NCI-H1092 treated with DMSO at 0.1 percent for 48 hours (cell line): ENCODE measurements at places on chromosomes 1 and 21.

DNA sequence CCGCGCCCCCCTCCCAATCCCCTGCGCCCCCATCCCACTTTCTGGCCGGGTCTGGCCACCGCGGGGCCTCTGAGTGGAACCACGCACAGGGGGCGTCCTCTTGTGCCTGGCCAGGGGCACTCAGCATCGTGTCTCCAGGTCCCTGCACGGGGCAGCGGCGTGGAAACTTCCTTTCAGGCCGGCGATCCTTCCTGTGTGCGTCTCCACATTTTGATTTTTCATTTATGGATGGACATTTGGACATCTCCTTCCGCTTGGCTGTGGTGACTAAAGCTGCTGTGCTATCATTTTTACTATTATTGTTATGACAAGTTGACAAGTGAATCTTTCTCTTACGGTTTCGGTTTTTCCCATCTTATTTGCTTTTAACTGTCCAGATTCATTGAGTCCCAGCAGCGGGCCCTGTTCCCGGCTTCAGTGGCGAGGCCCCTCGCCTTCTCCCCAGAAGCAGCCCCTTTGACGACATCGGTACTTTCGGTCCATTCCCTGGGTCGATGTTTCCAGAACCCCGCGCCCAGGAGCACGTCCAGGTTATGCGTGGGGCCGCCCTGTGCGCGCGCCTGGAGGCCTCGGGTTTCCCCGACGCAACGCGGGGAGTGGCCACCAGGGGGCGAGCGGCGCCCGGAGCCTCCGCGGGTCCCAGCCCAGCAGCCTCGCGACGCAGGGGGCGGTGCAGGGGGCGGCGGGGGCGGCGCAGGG, 12.4 kb upstream of the SLC19A1 start:
- DNase-seq = peak; percentile 65

GRCh38 chr1:236201786-236202185, 59.4 kb downstream of the GPR137B start:
- no peak for DNase-seq

- no peak for DNase-seq
Measured at GRCh38 chr1:67691712-67692111, 6.7 kb downstream of the GADD45A start.

DNA sequence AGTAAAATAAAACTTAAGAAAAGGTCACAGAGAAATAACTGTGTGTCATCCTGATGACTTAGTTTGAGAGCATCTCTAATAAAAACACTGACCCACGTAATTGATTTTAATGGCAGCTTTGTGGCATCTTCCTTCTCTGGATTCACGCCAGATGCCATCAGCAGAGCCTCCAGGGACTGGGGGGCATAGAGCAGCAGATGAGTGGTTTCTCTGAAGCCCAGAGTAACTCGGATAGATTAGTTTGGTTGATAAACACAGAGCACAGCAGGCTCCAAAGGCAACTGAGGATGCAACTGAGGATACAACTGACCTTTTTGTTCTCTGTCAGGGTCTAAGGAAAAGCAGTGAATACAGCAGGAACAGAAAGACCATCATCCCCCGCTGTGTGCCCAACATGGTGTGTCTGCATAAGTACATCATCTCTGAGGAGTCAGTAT, 180.8 kb downstream of the RPS6KC1 start:
- DNase-seq = no peak

DNA sequence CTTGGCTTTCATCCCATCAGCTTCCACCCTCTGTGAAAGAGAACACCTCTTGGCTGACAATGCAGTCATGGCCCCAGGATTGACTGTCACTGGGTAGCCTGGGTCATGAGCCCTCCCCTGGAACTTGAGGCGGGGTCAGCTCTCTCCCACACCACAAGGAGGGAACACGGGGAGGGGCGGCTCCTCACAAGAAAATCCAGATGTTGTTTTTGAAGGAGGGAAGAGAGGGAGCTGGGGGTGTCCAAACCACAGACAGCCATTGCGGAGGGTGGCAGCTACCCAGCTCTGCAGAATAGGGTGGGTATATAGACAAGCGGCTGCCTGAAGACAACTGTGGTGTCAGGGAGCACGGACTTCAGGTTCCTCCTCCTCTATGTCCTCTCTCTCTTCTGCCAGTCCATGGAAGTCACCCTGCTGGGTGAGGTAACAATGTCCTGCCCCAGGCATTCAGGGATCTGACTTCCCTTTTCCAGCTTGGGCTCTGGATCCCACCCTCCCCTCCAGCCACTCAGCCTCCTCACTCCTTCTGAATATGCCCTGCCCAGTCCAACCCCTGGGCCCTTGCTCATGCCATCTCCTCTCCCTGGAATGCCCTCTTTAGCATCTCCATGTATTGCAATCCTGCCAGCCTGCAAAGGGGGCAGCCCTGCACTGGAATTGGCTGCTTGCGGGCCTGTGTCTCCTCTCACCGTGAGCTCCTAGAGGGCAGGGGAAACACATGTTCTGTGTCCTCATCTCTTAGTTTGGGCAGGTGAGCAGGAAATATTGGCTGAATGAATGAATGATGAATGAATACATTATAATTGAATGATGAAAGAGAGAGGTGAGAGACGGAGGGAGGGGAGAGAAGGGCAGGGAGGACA, 60.9 kb upstream of the RUNX3 start:
- no peak for DNase-seq

DNA sequence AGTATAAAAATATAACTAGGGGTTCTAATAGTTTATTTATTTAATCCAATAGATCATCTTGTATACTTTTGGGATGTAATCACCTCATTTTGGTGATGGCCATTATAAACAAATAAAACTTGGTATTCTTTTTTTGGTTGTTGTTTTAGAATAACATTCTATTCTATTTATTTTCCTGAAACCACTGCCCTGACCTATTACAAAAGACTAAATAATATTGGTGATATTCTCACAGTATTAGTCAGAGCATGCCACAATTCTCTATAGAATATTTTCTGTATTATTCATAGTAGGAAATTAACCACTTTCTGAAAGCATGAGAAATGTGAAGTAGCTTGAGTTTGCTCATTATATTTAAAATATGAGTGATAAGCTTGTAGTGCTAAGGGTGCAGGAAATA, 54.1 kb upstream of the LRRC7 start:
- no peak for DNase-seq
